Activated T-cell treated with anti-CD3 and anti-CD28 coated beads, Interleukin-2, amount 50 U/mL, for 48 hours (primary cell): ENCODE measurements at places on chromosomes 5 and 9.
A peak's percentile ranks its signal among the peaks of the same experiment; 100 is the strongest.

GRCh38 chr5:117261948-117262571, 687.4 kb upstream of the SEMA6A start:
- DNase-seq: no peak

DNA sequence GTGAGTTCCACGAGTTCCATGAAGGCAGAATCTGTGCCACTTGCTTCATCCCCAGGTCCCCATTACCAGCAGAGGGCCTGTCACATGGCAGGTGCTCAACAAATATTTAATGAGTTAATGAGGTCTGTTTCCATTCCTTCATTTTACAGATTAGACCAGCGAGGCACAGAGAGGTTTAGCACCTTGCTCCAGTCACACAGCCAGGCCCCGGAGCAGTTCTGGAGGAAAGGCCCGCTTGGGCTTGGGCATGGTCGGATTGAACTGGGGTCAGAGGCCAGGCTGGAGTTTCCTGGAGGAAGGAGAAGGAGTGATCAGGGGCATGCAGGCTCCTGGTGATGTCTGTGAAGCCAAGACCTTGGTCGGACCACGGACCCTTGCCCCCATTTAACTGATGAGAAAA, 4.0 kb upstream of the ST6GALNAC4 start:
- DNase-seq: no peak

DNA sequence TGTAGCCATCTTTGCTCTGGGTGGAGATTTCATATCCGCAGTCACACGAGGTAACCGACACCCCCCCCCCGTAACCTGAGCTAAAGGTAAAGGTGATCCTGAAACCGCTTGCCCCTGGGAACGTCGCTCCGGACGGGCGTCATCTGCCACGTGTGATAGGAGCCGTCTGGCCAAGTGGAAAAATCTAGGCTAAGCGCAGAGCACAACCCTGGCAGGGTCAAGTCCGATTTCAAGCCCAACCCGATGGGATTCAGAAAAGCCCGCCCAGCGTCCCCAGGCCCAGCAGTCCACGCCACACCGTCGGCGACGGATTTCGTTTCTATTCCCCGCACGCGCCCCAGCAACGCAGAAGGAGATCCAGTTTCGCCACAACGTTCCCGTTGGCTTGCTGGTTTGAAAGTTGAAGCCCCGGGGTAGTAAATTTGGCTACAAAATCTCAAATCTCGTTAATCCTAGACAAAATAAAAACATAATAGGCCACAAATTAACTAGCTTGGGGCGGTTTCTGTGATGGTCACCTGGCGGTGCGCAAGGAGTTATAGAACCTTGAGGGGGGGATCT, 32.4 kb upstream of the NFIB start:
- no peak for DNase-seq

- peak; percentile 27 for DNase-seq
Measured at GRCh38 chr5:74631081-74631953, 9.2 kb downstream of the ENC1 start.

GRCh38 chr5:122312591-122313406, 762 bp downstream of the SNCAIP start:
- no peak for DNase-seq

DNA sequence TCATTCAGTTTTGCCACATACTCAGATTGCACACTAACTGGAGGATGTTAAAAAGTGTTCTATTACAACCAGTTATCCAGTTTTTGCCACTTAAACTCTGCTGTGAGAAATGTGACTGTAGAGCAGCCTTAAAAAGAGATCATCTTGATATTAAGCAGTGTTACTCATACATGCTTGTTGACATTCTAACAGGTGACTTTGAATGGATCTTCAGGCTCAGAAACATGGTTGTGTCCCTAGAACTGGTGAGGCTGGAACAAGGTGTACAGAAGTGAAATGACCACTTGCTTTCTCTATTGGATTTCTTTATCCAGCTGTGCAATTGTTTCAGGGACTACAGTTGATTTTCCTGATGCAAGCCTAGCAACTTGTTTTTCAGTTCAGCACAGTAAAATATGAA, 166.1 kb upstream of the CCDC152 start:
- no peak for DNase-seq

DNA sequence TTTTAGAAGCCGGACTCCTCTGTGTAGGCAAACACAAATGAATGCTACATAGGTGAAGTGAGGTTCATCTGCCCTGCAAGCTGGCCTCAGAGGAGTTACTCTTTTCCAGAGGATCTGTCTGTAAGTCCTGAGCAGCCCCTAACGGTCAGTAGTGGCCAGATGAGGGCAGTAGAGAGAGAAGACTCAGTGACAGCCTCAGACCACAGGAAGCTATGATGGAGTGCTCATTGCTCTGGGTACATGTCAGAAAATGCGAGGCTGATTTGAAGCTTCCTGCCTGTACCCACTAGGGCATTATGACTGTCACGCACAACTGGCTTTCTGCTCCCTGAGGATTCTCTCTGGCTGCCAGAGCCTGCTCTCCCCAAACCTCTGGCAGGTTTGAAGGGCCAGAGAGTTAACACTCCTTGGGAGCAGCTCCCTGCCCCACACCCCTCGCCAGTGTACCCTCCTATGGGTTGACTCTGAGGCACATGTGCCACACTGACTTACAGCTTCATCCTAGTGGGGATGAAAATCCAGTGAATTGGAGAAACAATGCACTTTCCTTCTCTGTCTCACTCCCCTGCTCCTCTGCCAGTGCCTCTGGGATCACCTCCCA, 141.5 kb downstream of the GABRG2 start:
- DNase-seq: no peak

- DNase-seq: no peak
Measured at GRCh38 chr5:106086352-106086751, 1584.4 kb downstream of the EFNA5 start.
